ENCODE measurements at places on chromosomes 7 and 10.

- no peak for DNase-seq
These were observed 88.7 kb downstream of the COBL start for GRCh38 chr7:51227861-51228260.

DNA sequence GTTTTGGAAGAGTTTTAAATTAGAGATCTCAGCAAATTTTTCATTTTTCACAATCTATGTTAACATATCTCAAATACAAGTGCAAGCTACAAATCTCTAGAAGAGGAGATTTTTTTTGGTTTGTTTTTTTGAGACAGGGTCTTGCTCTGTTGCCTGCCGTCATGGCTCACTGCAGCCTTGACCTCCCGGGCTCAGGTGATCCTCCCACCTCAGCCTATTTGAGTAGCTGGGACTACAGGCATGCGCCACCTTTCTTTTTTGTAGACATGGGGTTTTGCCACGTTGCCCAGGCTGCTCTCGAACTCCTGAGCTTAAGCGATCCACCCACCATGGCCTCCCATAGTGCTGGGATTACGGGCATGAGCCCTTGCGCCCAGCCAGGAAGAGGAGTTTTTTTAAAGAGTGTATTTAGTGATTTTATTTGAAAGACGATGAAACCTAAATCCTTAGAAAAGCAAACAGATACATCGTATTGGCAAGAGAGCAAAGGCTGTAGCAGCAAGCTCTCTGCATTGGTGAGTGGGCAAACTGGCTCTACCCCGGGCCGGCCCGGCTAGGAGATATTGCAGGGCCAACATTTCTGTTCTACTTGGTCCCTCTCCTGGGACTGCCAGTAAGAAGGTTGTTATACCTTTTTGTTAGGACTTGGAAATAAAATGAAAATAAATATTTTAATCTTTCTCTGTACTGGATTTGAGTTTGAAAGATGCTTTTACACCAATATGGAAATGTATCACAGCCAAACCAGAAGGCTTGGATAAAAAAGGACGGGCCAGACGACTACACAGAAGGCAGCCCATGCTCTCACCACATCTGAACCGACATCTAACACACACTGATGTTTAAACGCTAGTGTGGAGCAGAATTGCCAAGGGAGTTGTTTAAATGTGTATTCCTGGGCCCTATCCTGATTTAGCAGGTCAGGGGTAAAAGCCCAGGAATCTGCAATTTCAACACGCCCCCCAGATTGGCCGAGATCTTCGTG lies 49.6 kb upstream of the RHEB start:
- DNase-seq: no peak

GRCh38 chr10:107442035-107442505 lies 277.6 kb upstream of the SORCS1 start:
- no peak for DNase-seq

- no peak for DNase-seq
These were observed 28.8 kb downstream of the PAX2 start for GRCh38 chr10:100774223-100774622.

DNA sequence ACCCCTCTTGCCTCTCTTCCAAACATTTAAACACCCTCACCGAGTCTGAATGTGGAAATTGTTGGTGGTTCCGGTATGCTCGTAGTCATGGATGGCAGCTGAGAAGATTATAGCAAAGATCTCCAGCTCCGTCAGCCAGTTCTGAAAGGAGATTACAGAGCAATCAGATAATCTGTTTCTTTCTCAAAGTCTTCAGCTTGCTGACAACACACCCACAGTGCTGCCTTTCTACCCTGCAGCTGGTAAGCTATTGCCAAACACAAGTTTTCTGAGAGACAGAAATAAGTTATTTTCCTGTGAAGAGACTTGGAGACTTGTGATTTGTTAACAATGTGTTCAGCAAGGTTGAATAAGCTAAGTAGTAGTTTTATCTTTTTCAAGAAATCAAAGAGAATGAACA lies 163.6 kb downstream of the PPP1R17 start:
- DNase-seq: no peak

DNA sequence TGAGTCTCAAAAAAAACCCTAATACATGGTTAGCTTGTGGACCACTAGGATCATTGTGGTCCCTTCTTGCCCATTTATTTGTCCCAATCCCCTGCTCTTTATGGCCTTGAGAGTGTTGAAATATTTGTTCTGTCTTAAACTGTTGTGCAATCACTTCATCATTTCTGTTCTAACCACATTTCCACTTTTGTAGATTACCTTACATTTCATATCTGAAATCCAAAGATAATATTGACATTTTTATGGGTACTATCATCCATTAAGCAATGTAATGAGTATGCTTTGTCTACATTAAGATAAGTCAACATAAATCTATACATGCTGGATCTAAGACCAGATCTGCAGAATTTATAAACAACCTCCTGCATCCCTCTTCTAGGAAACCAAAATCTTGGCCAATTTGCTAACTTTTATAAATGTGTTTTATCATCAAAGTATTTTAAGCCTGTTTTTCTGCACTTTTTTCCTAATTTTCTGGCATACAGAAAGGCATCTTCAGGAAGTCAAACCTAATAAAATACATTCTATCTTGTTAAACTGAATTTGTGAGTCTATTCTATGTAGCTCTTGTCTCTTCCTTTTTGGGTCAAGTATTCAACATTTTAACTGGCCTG lies 359.4 kb upstream of the CELF2 start:
- no peak for DNase-seq

GRCh38 chr10:119693262-119693957 lies 32.4 kb upstream of the INPP5F start:
- no peak for DNase-seq

- DNase-seq: no peak
These were observed 620 bp downstream of the SLK start for GRCh38 chr10:103967448-103968071.

DNA sequence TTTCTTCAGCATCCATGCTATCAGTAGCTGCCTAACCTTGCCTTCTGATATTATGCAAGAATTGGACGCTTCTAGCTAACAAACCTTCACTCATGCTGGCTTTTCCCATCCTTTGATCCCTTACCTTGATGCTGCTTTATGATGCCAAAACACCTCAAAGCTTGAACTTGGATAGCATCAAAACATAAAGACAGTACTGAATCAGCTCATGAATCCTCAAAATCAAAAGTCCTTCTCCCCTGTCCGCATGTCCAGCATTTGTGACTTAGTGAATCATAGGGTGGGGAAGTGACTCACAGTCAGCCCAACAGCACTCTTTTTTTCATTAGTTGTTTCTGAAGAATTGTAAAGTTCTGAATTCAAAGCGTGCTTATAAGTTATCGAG lies 89.5 kb upstream of the PIK3CG start:
- DNase-seq: no peak

- DNase-seq: no peak
These were observed 86.1 kb upstream of the DNAJB6 start for GRCh38 chr7:157250605-157251228.

DNA sequence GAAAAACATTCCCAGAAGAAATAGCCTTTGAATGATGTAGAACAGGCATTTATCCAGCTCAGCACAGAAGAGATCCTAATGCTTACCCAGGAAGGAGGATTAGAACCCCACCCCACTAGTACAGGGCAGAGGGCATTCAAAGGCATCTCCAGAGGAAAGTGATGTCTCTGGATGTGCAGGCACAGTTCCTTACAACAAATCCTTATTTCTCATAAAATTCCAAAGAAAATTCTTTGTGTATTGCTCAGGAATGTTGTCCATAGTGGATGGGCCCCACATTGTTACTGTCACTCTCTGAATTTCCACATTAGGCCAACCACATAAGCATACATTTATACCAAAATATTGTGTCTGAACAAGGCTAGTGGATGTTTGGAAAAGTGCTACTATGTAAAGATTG lies 243.0 kb downstream of the ADRA2A start:
- no peak for DNase-seq

- DNase-seq: no peak
These were observed 818.6 kb downstream of the GRID1 start for GRCh38 chr10:85548034-85548433.

DNA sequence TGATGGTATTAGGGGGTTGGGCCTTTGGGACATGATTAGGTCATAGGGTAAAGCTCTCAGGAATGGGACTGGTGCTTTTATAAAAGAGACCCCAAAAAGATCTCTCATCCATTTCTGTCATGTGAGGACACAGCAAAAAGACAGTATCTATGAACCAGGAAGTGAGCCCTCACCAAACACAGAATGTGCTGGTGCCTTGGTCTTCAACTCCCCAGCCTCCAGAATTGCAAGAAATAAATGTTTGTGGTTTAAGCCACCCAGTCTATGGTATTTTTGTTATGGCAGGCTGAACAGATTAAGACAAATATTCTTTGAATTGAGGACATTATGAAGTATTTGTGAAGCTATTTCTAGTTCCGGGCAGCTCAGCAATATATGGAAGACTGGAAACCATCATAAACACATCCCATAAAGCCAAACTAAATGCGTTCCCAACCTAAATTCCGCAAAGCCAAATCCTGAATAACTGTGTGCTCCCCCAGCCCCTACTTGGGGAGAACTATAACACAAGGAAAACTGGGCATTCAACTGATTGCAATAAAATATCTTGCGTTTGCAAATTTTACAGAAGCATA lies 153.7 kb downstream of the GALNT17 start:
- no peak for DNase-seq

DNA sequence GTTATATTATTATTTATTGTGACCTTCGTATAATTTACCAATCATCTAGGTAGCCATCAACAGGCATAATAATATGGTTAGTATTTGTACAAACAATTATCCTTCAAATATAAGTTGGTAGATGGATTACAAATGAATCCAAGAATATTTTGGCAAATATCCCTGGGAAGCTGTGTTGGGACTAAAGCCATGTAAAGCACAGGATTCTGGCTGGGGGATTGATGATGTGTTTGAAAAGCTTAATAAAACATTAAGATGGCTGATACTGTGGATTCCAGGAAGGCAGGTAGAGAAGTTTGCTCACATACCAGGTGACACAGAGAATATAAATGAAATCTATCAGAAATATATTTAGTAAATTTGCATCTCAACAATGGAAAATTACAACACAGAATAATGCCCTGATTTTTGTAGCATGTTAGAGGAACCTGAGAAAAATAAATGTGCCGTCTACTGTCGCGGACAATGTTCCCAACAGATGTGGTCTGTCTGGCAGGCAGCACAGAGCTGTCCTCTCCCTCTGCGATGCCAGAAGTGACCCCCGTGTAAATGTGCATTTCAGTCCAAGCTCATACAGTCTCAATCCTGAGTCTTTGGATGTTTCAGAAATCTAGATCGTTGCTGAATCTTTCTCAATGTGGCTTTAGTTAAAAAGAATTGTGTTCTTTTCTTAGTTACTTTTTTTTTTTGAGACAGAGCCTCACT lies 125.0 kb downstream of the TEX36 start:
- no peak for DNase-seq

All from stimulated activated CD4-positive, alpha-beta T cell treated with anti-CD3 and anti-CD28 coated beads, TNF-alpha, amount 100 ng/mL, for 1 hour (primary cell).